ENCODE measurements at places on chromosomes 4 and X.

- no peak for DNase-seq
Observed at GRCh38 chr4:172865103-172865502, 303.5 kb upstream of the GALNT7 start.

- peak; percentile 10 for DNase-seq
Observed at GRCh38 chrX:154019633-154020528, at the start of gene IRAK1. IRAK1 (minus strand) TSS chrX:154019902; CDS start chrX:154019812, 90 bp downstream.

DNA sequence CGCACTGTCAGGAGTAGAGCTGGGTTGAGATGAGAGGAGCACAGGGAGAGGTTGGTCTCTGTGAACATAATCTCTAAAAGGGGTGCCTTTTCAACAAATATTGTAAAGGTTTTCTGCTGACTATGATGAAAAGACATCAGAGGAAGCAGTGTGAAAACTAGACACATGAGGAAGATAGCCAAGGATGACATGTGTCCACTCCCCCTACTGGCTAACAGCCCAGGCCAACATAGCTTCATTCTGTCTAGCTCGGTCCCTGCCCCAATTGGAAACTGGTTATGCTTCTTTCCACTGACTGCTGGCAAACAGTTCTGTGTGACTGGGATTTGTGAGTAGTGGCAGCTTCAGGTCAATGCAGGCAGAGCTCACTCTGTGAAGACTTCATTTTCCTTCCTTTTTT lies 115.4 kb upstream of the ESX1 start:
- no peak for DNase-seq

- no peak for DNase-seq
Observed at GRCh38 chr4:41258783-41259182, 2.1 kb downstream of the UCHL1 start.

DNA sequence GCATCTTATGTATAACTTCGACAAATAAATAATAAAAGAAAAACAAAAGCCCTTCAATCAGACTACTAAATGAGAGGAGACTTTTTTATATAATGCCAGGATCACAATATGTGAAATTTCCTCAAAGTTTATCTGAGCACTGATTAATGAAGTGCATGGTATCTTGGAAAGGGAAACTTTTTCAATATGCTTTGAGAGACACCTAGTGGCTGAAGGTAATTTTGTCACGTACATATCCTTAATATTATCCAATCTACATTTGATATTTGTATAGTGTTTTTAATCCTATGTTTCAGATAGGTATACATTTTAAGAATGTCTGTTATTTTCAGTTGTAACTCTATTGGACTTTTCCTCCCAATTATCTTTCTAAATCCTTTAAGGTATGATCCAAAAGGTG lies 146.8 kb downstream of the KLHL4 start:
- DNase-seq, result no peak

DNA sequence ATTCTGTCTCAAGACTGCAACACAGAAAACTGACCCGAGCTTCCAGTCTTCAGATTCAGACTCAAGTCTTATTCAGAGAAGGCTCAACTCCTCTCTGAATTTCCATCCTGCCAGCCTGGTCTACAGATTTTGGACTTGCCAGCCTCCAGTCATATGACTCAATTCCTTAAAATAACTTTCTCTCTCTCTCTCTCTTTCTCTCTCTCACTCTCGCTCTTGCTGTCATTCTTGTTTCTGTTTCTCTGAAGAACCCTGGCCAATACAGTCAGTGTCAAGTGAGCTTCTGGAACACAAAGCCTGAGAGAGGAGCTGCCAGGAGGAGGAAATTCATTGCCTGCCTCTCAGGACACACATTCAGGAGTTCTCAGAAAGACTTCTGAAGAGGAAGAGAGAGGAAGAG lies 154.9 kb downstream of the PARM1 start:
- no peak for DNase-seq

DNA sequence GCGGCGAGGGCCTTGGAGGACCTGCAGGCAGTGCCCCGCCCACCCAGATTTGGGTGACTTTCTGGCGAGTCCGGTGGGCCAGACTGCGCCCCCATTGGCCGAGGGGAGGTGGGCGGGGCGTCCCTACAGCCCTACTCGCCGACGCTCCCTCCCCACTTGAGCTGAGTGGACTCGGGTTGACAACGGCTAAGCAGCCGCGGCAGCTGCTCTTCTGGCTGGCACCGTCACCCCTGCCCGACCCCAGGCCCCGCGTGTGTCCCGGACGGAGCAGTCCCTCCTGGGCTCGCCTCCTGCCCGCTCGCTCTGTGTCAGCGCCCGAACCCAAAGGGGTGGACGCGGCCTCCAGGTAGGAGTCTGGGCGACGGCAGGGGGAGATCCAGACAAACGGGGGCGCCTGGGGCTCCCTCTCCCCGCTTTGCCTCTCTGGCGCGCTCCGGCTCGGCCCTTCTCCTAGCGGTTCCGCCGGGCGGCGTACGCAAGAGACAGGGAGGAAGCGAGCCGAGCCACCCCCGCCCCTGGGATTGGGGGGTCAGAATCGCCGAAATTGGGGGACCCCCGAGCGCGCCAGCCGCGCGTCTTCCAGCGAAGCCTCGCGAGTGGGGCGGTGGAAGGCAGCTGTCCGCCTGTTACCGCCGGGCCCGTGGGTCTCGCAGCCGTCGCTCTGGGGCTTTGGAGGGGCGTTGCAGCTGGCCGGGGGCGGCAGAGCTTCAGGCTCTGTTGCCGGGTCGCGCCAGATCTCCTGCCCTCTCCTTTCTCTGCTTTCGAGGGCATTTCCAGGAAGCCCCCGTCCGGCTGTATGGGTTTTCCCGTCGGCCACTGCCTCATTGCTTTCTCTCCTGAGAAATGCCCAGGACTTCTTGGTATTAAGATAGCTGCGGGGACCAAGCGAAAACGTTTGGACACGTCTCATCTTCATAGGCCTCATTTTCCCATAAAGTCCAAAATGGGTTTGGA lies 46.3 kb downstream of the STARD8 start:
- no peak for DNase-seq

GRCh38 chr4:22988526-22988925 lies 295.8 kb downstream of the GBA3 start:
- no peak for DNase-seq

DNA sequence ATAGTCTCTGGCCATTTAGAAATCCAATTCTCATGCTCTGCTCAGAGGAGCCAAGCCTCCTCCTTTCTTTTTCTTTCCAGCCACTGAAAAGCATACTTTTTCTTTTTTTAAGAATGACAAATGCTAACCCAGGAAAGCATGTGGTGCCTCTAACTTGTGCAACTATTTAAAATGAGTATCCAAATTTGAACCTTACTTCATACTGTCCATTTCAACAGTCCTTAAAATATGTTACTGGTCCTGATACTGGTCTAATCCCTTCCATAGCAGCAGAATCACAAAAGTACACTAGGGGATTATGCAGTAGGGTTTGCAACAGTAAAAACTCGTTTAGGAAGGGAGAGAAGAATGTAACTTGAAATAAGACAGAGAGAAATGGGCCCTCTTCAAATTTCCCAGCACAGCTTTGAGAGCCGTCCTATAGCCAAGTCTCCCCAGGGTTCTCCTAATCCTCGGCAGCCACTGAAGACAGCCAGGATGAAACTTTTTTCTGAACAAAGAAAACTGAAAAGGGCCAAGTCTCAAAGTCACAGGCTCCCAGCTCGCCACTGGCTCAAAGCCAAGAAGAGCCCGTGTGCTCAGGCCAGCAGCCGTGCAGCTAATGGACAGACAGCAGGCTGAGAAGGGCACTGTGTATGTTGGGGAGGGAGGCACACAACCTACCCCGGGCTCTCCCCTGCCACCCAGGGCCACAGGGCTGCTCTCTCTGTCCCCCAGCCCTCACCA lies 39.5 kb downstream of the GPC4 start:
- no peak for DNase-seq

DNA sequence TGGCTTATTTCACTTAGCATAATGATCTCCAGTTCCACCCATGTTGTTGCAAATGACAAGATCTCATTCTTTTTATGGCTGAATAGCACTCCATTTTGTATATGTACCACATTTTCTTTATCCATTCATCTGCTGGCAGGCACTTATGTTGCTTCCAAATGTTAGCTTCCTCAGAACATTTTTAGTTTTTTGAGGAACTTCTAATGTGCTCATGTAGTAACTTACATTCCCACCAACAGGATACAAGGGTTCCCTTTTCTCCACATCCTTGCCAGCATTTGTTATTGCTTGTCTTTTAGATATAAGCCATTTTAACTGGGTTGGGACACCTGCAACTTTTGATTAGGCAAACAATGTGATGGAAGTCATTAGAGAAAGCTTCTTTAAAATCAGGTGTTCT lies 454.2 kb downstream of the NLGN4X start:
- DNase-seq, result no peak

DNA sequence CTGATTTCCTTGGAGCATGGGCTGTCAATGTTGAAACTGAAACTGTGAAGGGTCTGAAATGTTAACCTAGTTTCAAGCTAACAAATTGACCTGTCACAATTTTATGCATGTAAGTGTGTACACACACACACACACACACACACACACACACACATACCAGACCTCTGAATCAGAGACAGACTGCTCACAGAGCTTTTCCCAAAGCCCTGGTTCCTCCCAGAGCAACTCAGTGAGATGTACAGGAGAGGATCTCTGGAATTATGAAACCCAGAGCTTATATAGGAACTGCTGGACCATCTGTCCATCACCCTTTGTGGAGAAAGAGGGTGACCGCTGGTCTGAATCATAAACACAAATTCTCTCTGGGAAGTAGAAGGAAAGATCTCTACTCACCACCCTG lies 228.1 kb upstream of the PRPS2 start:
- DNase-seq, result no peak

- DNase-seq, result no peak
Observed at GRCh38 chrX:69987691-69988090, 62.0 kb downstream of the AWAT2 start.

DNA sequence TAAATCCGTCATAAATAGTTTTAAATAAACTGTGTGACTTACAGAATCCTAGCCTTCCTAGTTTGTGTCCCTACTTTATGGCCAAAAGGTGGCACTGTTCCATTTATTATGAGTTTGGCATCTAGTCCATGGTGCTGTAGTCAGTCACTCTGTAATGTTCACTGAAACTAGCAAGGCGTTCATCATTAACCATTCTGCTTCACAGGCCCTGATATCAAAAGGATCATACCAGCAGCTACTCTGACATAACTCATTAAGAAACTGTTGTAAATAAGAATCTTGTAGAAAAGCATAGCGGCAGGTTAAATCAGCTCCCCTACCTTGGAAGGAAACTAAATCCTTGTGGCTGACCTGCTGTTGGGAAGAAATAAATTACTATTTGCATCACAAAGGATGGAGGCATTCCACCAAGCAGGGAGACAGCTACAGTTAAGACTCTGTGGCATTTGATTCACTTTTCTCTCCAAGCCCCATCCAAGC lies 919.6 kb upstream of the DIAPH2 start:
- DNase-seq, result no peak

- DNase-seq, result no peak
Observed at GRCh38 chrX:8091510-8091909, 79.6 kb downstream of the VCX2 start.

GRCh38 chr4:183353557-183353956 lies 31.3 kb upstream of the CLDN24 start:
- no peak for DNase-seq

DNA sequence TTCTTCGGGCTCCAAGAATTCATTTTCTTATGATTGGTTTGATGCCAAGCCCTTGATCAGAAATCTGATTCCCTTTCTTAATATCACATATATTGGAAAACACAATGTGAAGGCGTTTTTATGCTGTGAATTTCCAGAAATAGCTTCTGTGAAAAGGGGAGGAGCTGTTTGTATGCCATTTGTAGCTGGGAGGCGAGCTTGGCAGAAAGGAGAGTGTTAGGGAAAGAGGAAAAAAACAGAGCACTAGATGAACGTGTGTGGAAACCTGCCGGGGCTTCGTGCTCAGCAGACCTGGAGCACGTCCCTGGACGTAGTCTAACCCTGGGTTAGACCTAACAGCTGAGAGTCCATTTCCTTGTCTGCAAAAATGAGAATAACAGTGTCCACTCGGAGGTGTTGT lies 3.4 kb downstream of the CLCN4 start:
- no peak for DNase-seq

Measured in activated CD4-positive, CD25-positive, alpha-beta regulatory T cell treated with anti-CD3 and anti-CD28 coated beads, Interleukin-2, amount 50 U/mL, for 16 hours (primary cell).